Upper lobe of right lung (tissue), 1 donor: ENCODE measurements at places on chromosomes 2 and 18. TPM values are rescaled to one million over a fixed set of nuclear protein-coding genes. Genes with fewer than 3 reads are reported as not detected.

The SH3RF3 gene
- 7.4 TPM for total RNA-seq

The C2orf78 gene
- total RNA-seq = not detected

GRCh38 chr18:49026501-49027373, 76.0 kb upstream of the SMAD7 start:
- peak; percentile 52 for DNase-seq

The NOSTRIN gene
- total RNA-seq = 70.0 TPM

GRCh38 chr2:175854129-175854528, 147.9 kb downstream of the LNPK start:
- no peak for DNase-seq
